ENCODE measurements at places on chromosomes 12 and 14.

DNA sequence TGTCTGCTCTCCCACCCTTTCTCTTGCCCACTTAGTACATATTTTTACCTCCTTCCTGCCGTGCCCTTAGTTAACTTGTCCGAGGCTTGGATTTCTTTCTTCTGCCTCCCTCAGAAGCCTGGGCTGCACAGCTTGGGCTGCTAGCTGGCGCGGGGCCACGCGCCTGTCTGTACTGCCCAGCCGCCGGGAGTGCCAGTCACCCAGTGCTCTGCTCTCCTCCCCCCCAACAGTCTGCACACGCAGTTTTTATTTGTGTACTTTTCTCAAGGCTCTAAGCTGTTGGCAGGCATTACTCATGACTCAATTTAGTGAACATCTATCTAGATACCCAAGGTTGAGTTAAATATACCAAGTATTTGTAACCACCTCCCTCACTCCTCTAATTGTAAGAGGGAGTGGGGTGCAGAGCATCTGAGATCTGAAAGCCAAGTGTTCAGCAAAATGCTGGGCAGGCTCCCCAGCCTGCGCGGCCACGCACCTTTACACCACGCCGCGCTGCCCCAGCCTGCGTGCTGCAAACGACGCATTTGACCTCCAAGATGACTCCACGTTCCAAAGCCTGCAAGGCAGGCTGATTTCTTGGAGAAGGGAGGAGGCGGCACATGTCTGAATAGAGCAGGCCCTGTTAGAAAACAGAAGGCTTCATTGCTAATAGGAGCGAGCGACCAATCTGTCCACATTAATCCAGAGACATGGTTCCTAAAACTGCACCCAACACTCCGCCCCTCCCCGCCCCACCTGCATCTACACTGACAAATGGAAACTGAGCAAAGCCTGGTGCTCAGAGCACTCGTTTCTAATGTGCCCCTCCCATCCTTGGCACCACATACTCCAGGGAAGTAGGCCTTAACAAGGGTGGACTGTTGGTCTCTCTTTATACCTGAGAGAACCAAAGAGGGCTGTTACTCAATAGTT lies 18.2 kb upstream of the CACNA2D4 start:
- no peak for DNase-seq

- DNase-seq = no peak
Measured at GRCh38 chr12:131383291-131383690, 327.6 kb upstream of the SFSWAP start.

DNA sequence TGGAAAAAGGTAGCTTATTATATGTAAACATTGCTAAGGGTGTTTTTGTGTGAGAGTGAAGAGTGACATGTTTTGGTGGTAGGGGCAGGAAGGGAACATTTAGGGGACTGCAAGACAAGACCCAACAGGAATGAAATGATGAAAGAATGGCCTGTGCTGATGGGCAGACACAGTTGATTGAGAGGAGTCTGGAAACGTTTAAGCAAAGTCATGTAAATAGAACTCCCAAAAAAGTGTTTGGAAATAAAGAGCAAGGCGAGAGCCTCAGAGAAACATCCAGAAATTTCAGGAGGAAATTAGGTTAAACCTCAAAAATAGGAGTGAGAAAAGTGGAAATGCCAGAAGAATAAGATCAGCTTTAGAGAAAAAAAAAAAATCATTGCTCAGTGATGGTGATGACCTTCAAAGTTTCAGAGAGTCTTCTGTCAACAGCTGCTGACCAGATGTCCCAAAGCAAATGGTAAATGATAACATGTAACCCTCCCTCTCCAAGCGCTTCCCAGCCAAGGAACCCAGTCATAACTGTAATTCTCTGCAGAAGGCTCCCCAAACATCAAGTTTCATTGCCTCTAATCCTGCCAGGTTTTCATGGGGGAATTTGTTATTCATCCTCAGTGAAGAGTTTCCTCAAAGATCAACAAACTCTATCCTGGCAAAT lies 223.2 kb upstream of the FAR2 start:
- DNase-seq = no peak

GRCh38 chr12:29287622-29288021 lies 93.3 kb downstream of the ERGIC2 start:
- DNase-seq = no peak

DNA sequence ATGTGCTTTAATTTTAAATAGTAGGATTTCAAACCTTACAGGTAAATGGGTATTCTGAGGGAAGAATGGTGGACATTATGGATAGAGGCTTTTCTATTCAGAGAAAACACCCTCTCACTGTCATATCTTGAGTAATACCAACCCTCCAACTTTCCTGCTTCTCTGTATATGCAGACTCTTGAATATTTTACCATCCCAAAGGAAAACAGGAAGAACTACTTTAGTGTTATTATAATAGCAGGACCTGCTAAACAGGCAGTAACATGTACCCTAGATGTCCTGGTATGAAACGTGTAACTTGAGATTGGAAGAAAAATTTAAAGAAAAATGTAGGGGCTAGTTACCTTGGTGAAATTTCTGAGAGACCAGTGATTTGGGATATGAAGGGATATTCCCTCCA lies 82.9 kb upstream of the TRHDE start:
- DNase-seq = no peak

GRCh38 chr12:117854339-117855012 lies 114.3 kb downstream of the KSR2 start:
- DNase-seq = peak; percentile 56

GRCh38 chr12:7834701-7835100 lies 38.0 kb downstream of the SLC2A14 start:
- no peak for DNase-seq

GRCh38 chr12:131604859-131605258 lies 106.0 kb upstream of the SFSWAP start:
- no peak for DNase-seq

DNA sequence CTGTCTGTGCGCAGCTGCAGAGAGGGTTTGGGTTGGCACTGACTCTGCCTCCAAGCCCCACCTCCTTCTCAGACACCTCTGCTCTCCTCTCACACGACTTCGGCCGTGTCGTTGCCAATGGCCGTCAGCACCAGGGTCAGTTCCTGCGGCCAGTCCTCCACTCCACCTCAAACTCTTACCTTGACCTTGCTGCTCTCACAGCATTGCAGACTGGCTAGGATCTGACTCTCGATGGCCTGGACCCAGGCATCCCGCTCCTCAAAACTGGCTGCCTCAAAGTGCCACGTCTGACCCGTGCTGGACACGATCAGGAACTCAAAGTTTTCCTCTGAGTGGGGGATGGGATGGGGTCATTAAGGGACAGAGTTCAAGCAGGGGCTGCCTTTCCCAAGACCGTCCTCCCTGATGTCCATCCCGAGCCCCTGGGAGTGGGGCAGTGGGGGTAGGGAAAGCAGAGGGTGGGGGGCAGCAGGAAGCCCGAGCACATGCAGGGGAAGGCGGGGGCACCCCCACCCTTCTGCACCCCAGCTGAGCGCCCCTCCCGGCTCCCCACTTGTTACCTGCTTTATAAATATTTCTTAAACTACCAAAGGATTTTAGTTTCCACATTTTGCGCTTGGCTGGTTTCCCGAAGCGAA lies 10.7 kb downstream of the AGAP2 start:
- DNase-seq = no peak

GRCh38 chr12:104957719-104958000 lies 430 bp downstream of the SLC41A2 start:
- peak; percentile 17 for DNase-seq

- peak; percentile 68 for DNase-seq
Measured at GRCh38 chr14:61671082-61671481, 24.2 kb upstream of the HIF1A start.

GRCh38 chr12:45973526-45973925 lies 16.8 kb downstream of the SCAF11 start:
- DNase-seq = no peak

DNA sequence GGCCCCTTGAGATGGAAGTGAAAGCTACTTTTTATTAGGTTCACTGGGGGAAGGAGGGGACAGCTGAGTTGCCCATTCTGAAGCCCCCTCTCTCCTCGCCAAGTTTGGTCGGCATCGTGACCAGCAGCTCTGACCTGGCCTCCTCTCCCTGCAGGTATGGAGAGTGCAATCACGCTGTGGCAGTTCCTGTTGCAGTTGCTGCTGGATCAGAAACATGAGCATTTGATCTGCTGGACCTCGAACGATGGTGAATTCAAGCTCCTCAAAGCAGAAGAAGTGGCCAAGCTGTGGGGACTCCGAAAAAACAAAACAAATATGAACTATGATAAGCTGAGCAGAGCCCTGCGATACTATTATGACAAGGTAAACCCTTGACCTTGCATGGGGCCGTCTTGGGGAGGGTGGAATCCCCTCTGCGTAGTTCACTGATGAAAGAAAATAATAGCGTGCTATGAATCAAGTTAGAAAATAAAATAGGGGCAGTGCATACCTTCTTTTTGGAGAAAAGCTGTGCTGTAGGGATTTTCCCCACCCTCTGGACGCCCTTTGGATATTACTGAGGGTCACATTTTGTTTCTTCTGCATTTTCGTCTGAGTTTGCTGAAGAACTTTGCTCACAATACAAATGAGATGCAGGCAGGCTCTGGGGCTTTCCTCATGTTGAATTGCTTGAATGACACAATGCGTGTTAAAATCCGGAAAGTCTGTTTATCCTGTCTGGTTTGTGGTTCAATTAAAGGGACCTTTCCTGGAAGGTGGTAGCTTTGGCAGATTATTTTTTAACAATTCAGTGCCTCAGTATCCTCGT lies 29.4 kb downstream of the ELK3 start:
- DNase-seq = no peak

DNA sequence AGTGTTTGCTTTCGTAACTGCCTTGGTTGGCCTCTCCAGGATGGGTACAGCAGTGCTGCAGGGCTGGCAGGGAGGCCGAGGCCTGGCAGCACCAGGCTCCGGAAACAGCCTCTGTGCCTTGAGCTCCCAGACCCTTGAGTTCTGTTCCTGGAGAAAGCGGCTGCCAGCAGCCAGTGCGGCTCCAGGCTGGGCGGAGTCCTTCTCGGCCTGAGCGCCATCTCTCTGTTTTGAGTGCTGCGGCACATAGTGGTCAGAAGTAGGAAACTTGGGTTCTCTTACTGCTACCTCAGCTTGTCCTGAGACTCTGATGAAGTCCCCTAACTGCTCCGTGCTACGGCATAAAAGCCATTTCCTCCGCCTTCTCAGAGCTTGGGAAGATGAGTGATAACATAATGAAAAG lies 65.9 kb downstream of the KCNA1 start:
- DNase-seq = no peak

DNA sequence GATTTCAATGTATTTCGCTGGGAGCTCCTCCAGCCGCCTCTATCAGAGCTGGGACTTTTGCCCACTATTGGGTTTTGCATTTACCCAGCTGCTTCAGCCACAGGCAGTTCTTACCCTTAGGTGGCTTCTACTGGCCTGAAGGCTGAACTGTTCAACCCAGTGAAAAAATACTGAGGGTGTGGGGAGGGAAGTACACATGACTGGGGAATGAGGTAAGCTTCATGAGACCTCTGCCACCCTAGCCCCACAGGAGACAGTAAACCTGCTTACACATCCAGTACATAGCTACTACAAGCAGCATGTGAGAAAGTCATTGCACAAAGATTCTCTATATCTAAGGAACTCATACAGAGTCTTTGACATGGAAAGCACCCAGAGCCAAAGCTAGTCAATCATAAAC lies 411.1 kb downstream of the SYT1 start:
- no peak for DNase-seq

- DNase-seq = no peak
Measured at GRCh38 chr14:63257299-63257698, 53.1 kb downstream of the RHOJ start.

DNA sequence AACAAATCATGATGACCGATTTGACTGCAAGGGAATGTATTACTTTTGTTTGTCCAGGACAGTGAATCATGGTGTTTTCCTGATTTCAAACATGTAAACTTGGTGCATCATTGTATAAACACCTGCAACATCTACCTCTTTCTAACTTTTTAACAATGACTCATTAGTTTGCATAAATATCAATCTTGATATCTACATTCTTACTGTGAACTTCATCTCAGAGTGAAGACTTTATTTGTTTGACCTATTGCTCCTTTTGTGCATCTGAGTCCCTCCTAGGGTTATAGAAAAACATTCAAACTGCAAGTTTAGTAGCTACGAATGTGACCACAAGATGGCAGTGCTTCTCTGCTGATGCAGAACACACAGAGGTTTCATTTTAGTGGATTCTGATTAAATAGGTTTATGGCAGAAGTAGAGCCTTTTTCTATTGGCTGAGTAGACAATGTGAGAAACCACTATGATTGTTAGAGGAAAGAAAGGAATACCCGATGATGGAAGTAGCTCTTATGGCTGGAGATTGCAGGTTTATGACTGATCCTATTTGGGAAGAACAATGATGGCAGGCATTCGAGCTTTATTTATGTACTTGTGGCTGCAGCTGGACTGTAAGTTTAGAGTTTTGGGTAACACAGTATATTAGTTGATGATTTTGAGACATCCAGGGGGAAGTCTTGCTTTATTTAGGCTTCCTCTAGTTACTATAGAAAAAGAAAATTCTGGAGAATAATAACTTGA lies 244.2 kb upstream of the OR4E1 start:
- DNase-seq = peak; percentile 74

DNA sequence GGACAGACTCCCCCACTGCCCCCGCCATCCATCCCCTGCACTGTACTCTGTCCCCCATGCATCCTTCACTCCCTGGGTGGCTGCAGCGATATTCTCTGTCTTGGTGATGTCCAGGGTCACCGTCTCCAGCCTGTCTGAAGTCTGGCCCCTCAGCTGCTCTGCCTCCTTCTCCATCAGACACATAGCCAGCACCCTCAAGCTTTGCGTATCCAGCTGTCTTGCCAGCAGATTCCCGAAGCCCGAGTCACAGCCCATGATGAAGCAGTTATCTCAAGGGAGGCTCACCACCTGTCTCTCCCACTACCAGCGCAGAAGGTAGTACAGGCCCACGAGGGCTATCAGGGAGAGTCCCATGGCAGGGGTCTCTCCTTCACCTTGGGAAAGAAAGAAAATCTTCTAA lies 77.8 kb downstream of the HSD17B6 start:
- DNase-seq = no peak

GRCh38 chr14:90040411-90040810 lies 21.4 kb upstream of the KCNK13 start:
- DNase-seq = no peak

- DNase-seq = peak; percentile 19
Measured at GRCh38 chr14:99821519-99822508, 28.6 kb downstream of the EML1 start.

DNA sequence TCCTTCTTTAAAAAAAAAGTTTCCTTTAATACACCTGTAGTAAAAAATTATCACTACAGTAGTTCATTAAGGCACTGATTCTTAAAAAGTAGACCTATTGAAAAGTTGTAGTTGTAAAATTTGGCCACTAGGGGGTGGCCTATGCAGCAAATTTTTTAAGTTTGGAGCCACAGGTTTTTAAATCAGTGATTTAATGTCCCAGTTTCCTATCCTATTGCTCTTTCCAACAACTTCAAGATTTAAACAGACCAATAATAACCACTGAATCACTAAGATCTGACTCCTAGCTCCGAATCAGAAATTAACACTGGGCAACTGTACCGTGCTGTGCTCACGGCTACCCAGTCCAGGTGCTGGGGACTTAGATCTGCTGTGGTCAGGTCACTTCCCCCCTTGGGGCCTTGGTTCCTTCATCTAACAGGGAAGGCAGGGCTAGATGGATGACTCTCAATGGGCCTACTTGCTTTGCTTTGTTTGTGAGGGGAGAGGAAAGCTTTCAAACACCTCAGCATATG lies 279.3 kb downstream of the MED13L start:
- peak; percentile 42 for DNase-seq

GRCh38 chr12:72094490-72094889 lies 155.8 kb downstream of the TPH2 start:
- DNase-seq = no peak

GRCh38 chr12:90151491-90152015 lies 442.9 kb upstream of the ATP2B1 start:
- no peak for DNase-seq
